ENCODE measurements at places on chromosomes 4 and X.

GRCh38 chr4:139492429-139492828 is 38.5 kb downstream of the RAB33B start:
- DNase-seq, result no peak

- no peak for DNase-seq
Measured at GRCh38 chr4:39792529-39792928, 94.6 kb downstream of the UBE2K start.

DNA sequence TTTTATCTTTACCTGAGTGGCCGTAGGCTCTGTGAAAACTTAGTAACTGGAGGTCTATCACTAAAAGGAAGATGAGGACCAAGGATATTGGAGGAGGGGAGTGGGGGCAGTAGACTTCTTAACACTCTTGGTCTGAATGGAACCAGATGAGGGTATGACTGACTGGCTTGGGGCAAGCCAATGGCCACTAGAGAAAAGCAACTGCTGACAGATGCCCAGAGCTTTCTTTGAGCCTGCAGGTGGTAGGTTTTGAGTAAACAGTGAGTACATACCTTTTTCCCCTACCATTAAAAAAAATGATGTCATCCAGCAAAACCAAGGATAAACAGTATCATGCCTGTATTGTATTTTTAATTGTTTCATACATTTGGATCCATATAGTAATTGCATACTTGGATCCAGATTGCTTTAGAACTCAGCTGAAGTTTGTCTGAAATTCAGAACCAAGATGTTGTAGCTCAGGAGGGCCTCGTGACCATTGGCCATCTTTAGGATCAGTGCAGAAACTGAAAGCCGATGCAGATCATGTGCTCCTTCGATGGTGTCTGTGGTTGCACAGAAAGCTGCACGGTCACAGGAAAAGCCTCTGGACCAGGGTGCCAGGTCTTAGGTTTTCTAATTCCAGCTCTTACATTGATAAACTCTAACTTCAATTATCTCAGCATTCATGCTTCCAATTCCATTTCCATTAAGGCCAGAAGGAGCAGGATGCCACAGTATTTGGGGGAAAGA is 131.0 kb downstream of the PDGFRA start:
- DNase-seq, result no peak

- DNase-seq, result no peak
Measured at GRCh38 chrX:153610836-153611213, 11.9 kb upstream of the CCNQ start.

- DNase-seq, result no peak
Measured at GRCh38 chrX:138742217-138742616, 30.7 kb upstream of the FGF13 start.

DNA sequence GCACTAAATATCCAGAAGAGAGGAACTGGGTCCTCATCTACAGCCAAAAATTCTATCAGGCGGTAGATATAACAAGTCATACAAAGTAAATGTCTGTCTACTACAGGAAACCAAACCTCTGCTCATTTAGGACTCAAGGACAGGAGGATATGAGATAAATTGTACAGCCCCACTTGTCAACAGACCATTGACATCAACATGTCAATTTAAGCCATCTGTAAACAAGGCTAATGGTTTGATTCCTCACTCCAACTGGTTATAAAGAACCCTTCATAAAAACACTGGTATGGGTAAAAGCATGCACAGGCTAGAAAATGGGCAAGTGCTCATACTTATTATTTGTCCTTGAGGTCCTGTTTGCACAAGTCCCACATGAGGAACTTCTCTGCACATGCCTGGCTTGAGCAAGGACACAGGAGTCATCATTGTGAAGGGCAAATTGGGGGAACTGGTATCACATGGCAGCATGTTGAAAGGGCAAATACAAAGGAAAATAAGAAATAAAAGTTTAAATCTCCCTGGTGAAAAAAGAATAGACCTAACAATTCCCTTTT is 13.2 kb downstream of the RTL8B start:
- no peak for DNase-seq

DNA sequence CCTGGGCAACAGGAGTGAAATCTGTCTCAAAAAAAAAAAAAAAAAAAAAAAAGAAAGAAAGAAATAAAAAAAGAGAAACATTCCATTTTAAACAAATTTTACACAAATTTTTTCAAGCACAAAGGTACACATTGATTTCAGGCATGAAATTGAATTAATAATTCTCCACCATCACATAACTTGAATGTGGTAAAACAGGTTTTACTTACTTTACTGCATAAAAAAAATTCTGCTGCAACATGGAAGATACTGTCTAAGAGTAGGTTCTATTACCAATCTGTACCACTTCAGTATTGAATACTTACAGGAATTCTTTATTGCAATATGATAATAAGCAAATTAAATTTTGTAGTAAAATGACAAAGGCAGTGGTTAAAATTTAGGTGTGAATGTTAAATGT is 271.6 kb upstream of the ARSJ start:
- DNase-seq, result no peak

DNA sequence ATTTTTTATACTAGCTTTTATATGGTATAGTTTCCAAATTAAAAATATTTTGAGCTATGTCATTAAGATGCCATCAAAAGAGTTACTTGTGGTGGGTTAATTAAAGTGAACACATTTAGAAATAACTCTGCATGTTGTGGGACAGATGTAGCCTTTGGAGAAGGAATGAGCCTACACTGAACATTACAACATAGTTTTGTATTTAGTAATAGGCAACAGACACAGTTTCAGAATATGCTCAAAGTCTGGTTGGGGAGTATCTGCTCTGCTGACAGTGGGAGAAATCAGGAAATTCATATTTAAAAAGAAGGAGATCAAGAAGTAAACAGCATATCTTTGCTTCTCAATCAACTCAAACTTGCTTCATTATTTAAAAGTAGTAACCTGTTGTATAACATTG is 23.7 kb downstream of the EMCN start:
- DNase-seq, result no peak

DNA sequence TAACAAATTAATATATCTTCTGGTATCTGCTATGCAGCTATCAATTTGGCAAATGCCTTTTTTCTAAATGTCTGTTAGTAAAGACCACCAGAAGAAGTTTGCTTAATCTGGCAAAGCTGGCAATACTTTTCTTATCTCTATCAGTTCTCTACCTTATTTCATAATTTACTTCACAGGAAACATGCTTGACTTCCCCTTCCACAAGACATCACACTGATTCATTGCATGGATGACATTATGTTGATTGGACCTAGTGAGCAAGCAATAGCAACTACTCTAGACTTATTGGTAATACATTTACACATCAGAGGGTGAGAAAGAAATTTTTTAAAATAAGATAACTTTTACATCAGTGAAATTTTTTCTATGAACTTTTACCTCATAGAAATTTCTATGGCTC is 66.0 kb upstream of the RLIM start:
- no peak for DNase-seq
